Right renal cortex interstitium (tissue), 3 donors: ENCODE measurements at places on chromosomes 3 and 15.

DNA sequence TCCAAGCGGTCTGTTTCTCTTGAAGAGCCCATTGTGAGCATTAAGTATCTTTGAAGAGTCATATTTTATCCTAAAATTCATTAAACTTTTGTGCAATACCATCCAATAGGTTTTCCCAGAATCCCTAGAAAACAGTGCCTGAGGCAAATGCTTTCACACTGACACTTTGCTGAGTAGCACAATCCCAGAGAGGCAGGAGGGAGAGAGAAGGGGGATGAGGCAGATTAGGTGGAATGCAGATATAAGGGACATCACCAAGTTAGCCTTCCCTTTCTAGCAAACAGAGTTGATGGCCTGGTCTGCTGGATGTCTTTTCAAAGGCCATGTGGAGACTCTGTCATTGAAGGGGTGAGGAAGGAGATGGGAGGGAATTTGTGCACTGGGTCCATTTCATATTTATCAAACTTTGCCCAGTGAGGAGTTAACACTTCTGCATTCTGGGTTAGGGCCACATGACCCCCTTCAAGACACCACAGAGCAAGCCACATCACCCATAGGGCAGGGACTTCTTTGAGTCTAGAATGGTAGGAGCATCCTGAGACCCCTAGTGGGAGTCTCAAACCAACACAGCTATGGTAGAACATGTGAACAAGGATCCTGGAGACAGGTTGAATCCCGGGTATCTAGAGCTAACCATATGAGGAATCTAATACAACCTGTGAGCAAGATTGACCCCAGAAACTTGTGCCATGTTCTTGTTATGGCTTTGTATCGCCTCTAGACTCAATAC, 32.0 kb upstream of the SEMA6D start:
- no peak for DNase-seq

DNA sequence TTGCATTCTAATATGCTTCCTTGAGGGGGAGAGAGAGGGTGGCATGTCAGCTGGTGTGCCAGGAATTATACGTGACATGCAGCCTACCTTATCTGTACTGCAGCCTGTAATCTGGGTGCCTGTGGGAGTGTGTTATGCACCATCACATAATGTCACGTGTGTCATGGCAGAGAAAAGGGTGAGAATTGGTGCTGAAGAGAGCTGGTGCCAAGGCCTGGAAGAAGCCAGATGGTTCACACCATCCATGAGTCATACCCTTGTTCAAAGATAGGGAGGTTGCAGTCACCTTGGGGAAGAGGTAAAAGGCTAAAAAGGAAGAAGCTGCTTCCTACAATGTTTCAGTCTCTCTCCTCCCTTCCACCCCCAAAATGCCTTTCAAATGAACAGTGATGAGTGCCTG, 5.3 kb downstream of the BRPF1 start:
- DNase-seq, result no peak

- DNase-seq, result no peak
Observed at GRCh38 chr3:52128118-52128683, 26.0 kb downstream of the POC1A start.

DNA sequence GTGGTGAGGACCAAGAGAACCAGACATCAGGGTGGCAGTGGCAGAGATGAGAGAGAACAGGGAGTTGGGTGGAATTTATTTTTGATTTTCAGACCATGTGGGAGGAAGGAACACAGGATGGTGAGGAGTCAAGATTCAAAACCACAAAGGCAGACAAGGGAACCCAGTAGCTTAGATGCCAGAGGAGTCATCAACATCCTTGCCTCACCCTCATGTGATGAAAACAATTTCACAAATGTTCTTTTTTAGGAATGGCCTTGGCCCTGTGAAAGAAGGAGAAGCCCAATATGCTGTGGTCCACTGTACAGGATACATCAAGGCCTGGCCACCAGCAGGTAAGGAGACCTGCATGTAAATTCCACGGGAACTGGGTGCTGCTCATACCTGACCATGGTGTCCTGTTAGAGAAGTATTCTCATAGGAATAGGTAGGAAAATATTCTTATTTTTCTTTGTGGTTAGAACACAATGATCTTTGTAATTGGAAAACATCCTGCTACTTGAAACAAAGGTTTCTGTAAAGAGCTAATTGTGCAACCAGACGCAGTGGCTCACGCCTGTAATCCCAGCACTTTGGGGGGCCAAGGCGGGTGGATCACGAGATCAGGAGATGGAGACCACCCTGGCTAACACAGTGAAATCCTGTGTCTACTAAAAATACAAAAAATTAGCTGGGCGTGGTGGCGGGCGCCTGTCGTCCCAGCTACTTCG, 110.0 kb downstream of the ARNT2 start:
- DNase-seq, result no peak

DNA sequence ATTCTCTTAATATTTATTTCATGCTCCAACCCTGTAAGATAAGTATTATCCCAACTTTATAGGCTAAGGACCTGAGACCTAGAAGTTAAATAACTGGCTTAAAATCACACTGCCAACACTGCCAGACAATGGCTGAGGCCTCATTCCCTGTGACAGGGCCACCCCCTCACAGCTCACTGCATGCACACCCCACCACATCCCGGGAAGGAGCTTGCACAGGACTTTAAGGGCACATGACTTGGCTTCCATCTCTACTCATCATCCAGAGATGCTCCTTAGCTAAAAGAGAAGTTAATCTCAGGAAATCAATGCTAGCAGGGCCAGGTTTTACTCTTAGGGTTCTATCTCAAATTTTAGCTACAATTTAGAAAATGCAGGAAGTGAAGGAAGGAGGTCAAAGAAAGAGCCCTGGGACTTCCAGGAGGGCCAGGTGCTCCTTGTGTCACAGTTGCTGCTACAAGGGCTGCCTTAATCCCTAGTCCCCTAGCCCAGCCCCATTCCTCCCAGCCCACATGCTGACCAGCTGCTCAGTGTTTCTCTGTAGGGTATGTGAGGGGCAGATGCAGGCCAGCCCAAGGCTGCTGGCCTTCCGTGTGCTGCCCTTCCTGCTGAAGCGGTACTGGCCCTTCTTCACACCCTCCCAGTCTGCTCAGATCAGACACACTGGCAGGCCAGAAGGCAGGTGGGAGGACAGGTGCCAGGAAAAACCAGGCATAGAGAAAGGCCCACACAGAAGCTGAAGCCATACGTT, 53.5 kb downstream of the WWTR1 start:
- no peak for DNase-seq

GRCh38 chr3:133457025-133457424, 57.2 kb downstream of the BFSP2 start:
- DNase-seq, result no peak

- no peak for DNase-seq
Observed at GRCh38 chr3:184583578-184584451, 22.2 kb downstream of the EPHB3 start.

- no peak for DNase-seq
Observed at GRCh38 chr15:60374209-60374608, 23.6 kb downstream of the ANXA2 start.

- no peak for DNase-seq
Observed at GRCh38 chr3:127690106-127690505, 17.4 kb downstream of the ABTB1 start.
